Activated T-helper 1 cell treated with Interleukin-2 at 50 U/mL for 16 hours (primary cell): ENCODE measurements at places on chromosomes 2 and 18.

DNA sequence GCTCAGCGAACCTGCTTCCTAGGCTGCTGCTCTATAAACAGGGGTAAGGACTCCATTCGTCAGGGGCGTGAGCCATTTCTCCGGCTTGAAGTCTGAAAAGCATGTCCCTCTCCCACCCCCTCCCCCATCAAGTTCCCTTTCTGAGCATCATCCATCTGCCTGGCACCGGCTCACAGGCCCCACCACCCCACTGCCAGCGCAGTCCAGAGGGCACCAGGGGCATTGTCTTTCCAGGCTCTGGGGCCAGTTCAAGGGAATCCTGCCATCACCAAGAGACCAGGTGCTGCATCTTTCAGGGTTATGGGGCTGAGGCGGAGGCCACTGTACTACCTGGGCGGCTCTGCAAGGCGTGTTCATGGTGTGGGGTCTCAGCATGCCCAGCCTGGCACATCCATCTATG lies 64.7 kb upstream of the EDAR start:
- no peak for DNase-seq

- DNase-seq: no peak
Measured at GRCh38 chr2:33859811-33860461, 260.8 kb upstream of the FAM98A start.

DNA sequence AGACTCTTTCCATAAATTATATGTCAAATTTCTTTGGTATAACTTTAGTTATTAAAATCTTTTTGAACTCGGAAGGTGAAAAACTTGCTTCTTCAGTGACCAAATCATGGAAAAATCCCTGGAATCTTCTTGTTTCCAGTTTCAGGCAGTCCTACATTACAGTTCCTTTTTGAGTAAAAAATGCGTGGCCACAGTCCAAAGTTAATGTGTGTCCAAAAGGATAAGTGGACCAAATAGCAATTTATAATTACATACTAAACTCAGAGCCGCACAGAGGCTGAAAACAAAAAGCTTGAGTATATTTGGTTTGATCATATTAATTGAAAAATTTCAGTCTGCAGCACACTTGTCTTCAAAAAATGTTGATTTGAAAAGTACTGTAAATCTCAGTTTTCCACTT lies 28.4 kb upstream of the DYNC2LI1 start:
- DNase-seq: no peak

- no peak for DNase-seq
Measured at GRCh38 chr18:13378150-13378549, 159.6 kb downstream of the LDLRAD4 start.

- DNase-seq: no peak
Measured at GRCh38 chr2:57806449-57806968, 240.1 kb upstream of the VRK2 start.

GRCh38 chr2:160324161-160324800 lies 124.2 kb upstream of the ITGB6 start:
- no peak for DNase-seq

DNA sequence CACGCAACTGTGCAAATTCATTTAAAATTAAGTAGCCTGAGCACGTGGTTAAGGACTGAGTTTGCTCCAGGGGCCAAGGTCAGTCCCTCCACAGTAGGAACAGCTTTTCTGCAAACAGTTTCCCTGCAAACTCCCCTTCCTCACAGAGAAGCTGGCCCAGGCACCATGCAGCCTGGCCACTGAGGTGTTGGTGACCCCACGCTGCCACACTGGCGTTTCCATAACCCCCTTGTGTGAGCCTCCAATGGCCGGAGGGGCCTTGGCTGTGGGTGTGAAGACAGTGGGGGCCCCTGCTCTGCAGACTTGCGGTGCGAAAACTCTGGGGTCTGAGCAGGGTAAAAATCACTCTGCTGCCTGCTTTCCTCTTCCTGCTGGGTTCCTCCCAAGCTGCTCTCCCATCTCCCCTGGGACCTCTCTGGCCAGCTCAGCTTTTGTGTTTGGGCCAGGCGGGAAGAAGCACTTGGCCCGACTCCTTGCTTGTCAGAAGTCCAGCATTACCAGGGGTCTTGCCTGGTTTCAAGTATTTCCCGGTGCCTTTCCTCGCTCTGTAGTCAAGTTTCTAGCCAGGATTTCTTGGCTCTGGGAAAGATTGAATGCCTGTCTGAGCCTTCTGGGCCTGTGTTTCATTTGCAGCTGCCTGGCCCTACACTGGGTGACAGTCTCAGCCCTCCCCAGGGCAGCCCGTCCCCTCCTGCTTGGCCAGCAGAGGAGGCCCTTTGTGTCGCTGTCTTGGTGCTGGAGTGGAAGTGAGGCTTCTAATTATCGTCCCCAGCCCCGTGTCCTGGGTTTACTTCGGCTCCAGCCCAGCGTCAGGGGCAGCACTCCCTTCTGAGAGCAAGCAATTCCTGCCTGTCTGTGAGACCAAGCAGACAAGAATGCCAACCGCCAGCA lies 131.4 kb upstream of the SLC1A4 start:
- DNase-seq: no peak

DNA sequence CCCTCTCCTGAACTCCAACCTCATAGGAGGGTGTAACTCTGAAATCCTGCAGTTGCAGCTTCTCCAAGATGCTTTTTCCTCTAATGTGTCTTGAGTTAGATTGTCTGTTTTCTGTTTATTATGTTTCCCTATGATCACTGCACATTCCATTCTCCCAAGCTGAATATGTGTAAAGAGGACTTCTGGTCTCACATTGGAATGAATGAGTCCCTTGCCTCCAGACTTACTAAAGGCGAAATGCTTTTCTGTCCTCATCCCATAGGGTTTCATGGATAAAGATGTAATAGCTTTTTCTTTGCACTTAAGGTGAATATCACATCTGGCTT lies 35.5 kb upstream of the CYP27A1 start:
- no peak for DNase-seq

DNA sequence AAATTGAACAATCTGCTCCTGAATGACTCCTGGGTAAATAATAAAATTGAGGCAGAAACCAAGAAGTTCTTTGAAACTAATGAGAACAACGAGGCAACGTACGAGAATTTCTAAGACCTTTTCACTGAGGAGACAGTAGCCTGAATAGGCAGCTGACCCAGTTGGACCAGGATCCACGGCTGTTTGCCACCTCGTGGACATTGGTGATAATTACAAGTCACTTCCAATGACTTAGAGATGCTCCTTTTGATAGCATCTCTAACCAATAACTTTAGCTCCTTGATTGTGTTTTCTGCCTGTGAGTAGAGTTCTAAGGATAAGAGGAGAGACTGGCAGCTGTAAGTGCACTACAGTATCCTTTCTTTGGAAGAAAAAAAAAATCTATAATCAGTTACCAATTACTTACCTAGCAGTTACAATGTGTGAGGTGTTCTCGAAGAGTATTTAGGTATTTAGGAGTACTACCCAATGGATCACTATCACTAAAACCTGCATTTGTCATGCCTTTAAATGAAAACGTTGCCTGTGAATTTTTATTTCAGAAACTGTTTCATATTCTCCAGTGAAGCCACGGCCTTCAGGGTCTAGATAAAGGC lies 31.3 kb upstream of the CNTNAP5 start:
- no peak for DNase-seq

DNA sequence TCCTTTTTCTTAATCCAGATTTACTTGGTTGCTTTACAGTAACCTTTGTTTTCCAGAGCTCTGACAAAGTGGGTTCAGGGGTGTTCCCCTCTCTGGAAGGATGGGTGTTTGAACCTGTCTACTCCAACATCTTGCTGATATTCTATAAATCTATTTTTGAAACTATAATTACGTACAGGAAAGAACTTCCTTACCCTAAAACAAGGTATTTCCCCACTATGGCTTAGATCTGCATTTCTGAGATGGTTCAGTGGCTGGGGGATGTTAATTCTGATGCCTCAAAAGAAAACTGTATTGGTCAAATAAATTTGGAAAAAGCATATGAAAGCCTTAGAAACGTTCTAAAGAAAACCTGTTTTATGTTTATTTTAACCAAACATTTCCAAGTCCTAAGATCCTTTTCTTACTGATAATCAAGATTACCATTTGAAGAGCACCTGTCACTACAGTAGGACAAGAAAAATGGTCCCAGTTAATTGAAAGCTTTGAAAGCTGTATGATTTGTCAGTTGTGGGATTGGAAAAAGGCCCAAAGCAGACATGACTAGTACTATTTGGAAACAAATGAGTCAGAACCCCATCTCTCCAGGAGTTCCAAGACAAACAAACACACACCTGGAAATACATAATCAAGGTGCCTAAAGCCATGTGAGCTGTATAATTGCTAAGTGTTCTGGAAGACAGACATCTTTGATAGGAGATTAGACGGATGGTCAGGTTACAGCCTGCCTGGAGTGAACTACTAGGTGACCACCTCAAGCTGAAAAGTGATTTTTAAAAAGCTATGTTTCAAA lies 57.5 kb downstream of the KDM3A start:
- DNase-seq: no peak

GRCh38 chr2:73952499-73953446 lies 26.1 kb downstream of the DGUOK start:
- DNase-seq: no peak

- DNase-seq: no peak
Measured at GRCh38 chr2:130834091-130834930, 2.4 kb upstream of the ARHGEF4 start.

GRCh38 chr18:23844991-23845680 lies 155.9 kb downstream of the LAMA3 start:
- DNase-seq: no peak

DNA sequence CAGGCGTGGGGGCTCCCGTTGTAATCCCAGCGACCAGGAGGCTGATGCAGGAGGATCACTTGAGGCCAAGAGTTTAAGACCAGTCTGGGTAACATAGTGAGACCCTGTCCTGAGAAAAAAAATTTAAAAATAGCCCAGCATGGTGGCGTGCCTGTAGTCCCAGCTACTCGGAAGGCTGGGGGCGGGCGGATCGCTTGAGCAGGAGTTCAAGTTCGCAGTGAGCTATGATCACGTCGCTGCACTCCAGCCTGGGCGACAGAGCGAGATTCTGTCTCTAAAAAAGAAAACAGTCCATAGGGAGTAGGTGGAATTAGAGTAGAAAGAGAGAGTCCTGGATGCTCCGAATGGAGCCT lies 325 bp upstream of the TTLL4 start:
- no peak for DNase-seq

GRCh38 chr2:101751875-101752619 lies 54.5 kb downstream of the MAP4K4 start:
- DNase-seq: no peak

DNA sequence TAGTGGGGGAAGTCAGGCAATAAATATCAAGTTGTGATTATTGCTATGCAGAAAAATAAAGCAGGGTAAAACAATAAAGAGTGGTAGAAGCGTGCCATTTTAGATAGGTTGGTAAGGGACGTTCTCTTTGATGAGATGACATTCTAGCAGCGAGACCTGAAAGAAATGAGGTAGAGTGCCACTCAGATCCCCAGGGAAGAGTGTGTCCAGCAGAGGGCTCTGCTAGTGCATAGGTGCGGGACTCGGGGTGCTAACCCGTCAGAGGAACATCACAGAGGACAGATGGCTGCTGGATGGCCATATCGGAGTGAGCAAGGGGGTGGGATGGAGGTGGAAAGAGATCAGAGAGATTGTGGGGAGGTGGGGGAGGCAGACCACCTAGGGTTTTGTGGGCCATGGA lies 16.3 kb upstream of the GTF2A1L start:
- DNase-seq: no peak

- no peak for DNase-seq
Measured at GRCh38 chr2:149903626-149904025, 316.1 kb upstream of the MMADHC start.

- no peak for DNase-seq
Measured at GRCh38 chr2:172080641-172081220, 4.6 kb upstream of the DLX1 start.

DNA sequence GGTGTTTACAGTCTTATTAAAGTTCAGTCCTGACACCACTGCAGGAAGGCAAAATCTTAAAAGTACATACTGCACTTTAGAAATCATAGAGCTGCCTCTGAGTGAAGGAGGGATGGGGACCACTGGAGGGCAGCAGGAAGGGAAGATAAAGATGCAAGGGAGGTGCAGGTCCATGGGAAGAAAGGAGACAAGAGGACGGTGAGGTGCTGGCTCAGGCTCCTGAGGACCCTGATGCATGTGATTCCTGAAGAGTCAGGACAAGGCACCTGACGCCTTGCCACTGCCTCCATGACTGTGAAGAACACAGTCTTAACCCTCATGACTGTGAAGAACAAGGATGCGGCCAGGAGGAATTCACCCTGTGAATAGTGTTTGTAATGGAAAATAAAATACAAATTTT lies 116.2 kb upstream of the NPAS2 start:
- no peak for DNase-seq

- no peak for DNase-seq
Measured at GRCh38 chr18:72986103-72986502, 118.3 kb upstream of the NETO1 start.

- no peak for DNase-seq
Measured at GRCh38 chr2:111523009-111523408, 361.0 kb downstream of the ANAPC1 start.

DNA sequence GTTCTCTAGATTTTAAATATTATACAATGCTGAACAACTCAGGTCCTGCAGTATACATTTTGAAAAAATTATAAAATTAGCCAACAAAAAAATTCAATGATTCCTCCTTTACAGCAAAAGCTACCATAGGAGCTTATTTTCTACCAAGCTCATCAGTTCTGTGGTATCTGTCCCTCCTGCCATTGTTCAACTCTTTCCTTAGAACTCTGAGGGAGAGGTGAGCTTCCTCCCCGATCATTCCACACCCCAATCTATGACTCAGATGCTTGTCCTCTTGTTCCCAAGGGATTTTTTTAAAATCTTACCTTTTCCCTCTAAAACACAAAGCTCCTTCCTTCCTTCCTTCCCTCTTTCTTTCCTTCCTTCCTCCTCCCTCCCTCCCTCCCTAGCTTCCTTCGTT lies 13.5 kb downstream of the DPP4 start:
- DNase-seq: no peak

GRCh38 chr2:178279142-178279541 lies 84.8 kb downstream of the OSBPL6 start:
- DNase-seq: no peak

DNA sequence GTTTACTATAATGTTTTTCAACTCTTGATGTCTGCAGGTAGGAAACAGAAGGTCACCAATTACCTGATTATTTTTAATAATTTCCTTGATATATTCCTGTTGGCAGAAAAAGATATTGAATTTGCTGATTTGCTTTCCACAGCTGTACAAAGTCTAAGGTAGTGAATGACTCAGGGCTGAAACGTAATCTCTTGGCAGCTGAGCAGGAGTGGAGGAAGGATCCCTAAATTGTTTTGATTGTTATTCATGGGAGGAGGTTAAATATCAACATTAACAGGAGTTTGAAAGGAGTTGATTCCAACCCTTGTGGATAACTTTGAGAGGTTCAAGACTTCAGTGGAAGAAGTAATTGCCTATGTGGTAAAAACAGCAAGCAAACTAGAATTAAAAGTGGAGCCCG lies 345.2 kb upstream of the SLC8A1 start:
- DNase-seq: no peak
